Fibroblast of skin of right quadriceps (primary cell): ENCODE measurements at places on chromosomes 5 and 9.

GRCh38 chr5:6766604-6767093, 53.4 kb downstream of the TENT4A start:
- DNase-seq = peak; percentile 61

- peak; percentile 93 for DNase-seq
Observed at GRCh38 chr5:143576711-143577484, 173.4 kb upstream of the NR3C1 start.

GRCh38 chr5:154977409-154977808, 36.1 kb upstream of the KIF4B start:
- DNase-seq = no peak

- DNase-seq = no peak
Observed at GRCh38 chr5:172389578-172390112, 64.7 kb downstream of the SH3PXD2B start.

DNA sequence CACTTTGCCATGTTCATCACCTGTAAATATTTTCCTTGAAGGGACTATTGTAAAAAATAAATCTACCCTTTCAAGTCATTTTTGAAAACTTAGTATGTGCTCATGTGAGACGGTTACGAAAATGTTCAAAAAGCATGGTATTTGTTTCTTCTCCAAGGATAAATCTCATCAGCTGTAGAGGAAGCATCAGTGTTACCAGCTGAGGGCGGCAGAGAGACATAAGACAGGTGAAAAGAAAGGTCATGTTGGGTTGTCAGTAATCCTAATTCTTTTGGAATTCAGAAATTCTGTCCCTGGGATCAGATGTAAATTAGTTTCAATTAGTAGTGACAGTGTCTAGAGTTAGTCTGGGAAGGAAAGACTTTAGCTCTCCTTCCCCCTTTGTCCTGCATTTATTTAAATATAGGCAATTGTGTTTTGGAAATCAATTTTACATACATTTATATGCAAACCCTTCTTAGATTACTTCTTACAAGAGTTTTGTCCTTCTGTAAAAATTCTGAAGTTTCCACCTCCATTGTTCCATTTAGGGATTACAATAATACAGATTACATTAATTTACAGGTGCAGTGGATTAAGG, 791.9 kb upstream of the CDH6 start:
- no peak for DNase-seq

GRCh38 chr5:57117596-57117995, 56.3 kb upstream of the GPBP1 start:
- DNase-seq = no peak

GRCh38 chr9:116905171-116905588, 218.1 kb downstream of the TRIM32 start:
- no peak for DNase-seq

GRCh38 chr5:160092960-160093707, 26.1 kb downstream of the PWWP2A start:
- DNase-seq = no peak

DNA sequence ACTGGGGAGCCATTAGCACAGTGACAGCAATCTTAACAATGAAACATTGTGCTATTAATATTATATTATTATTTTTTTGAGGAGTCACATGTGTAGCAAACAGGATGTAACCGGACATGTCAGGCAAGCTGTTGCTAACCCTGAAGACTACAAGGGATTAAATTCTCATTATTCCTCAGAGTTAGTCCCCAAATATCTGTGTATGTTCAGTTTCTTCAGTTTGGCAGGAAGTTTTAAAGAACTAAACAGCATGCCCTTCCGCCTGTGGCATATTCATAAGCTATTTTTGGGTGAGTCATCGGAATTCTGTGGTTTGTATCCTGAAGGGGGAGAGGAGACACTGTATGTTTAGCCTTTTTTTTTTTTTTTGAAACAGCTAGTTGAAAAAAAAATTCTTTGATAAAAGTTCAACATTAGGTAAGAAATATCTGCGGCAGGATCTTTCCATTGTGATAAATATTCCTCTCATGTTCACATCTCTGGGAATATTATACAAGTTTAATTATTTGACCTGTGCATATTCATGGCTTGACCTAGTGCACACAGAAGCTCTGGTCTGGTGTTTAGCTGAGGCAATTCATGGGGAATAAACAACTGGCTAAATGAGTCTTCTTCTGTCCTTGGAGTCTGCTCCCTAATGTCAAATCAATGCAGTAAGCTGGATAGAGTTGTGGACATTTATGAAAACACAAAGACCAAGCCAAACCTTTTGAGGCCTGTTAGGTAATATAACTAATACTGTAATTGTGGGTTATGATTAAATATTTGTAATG, 202.7 kb upstream of the CDKN2B start:
- DNase-seq = peak; percentile 98

DNA sequence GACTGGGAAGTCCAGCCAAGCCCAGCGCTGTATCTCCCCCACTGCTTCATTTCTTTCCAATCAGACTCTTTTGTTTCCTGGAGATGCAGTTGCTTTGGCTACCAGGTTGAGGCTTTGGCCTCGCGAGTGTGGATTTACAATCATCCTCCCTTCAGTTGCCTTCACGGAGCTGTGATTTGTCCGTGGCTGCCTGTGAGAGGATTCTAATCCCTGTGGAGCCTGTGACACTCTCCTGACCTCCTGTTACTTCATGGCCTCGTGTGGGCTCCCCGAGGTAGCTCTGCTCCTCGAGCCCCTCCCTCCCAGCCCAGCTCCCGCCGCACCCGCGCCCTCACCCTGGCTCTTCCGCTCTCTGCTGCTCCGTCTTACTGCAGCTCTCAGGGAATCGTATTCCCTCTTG, 107.2 kb upstream of the STC2 start:
- no peak for DNase-seq

DNA sequence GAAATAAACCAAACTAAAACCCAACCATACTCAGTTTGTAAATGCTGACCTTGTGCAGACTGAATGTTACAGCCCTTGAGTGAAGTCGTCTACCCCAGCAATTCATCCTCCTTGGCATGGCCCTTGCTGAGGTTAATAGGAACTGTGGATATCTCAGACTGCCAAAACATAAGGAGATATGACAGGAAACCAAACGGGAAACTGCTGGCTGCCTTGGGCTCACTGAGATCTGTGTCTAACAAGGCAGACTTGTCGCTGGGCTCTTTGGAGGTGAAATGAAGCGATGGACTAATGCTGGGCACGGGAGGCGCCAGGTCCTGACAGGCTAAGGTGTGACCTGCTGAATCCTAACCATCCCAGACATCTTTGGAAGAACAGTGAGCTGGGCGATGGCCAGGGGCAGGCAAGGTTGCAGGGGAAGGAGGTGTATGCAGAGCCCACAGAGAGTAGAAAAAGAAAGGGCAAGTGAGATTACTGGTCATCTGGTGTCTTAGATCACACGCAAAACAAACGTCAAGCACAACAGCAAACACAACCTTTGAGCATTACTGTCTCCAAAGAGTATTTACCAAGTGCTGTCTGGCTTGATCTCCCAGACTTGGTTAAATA, 44.6 kb upstream of the ALDH1A1 start:
- no peak for DNase-seq

- DNase-seq = no peak
Observed at GRCh38 chr9:5608298-5609225, 20.3 kb upstream of the RIC1 start.

GRCh38 chr5:17184588-17184987, 32.8 kb upstream of the BASP1 start:
- DNase-seq = peak; percentile 43

DNA sequence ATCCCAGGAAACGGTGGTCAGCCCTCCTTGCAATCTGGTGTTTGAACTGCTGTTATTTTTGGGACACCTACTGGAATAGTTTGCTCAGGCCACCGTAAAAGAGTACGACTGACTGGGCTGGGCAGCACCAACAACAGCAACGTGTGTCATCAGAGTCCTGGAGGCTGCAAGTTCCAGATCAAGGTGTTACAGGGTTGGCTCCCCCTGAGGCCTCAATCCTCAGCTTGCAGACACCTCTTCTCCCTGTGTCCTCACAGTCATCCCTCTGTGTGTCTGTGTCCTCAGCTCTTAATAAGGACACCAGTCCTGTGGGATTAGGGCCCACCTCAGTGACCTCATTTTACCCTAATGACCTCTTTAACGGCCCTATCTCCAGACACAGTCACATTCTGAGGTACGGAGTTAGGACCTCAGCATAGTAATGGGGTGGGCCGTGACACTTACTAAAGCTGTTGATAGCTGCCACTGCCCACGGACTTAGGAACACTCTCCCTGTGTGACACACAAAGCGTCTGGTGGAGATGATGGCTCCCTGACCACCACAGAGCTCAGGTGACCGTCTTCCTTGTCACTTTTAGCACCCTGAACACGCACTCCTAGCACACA, 16.8 kb downstream of the GLT6D1 start:
- no peak for DNase-seq

- DNase-seq = no peak
Observed at GRCh38 chr5:67021521-67021920, 175.1 kb downstream of the CD180 start.

DNA sequence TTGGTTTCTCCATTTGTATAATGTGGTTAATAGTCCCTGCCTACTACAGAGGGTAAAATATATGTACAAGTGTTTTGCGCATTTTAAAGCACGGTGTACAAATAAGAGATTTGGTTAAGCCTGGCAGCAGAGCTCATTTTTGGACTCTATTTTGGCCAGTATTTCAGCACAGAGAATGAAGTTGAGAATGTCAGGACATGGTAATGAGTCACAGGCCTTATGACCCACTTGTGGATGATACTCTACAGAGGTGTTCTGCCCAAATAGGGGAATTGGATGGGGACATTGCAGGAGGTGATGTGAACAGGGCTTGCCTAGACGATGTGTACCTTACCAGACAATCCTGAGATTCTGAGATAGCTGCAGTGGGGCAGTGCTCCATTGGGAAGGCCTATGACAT, 50.6 kb downstream of the MELK start:
- peak; percentile 4 for DNase-seq

GRCh38 chr5:16385516-16386090, 80.0 kb downstream of the ZNF622 start:
- DNase-seq = no peak

DNA sequence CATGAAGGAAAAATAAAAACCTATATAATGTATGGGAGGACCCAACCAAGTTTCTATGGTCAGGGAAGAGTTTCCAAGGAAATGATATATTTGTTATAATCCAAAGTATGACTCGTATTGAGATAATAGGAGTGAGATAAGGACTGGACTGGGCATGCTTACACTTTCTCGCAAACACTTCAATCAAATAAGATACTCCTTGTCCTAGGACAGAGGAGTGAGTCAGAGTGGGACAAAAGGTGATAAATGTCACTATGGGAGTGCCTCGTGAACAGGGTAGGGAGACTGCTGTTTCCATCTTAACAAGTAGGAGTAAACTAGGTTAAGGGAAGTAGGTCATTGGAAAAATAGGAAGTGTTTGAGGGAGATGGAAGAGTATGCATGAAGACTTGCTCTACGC, 47.2 kb downstream of the MACIR start:
- no peak for DNase-seq

GRCh38 chr9:75088646-75089372, 495 bp downstream of the OSTF1 start:
- DNase-seq = peak; percentile 61

DNA sequence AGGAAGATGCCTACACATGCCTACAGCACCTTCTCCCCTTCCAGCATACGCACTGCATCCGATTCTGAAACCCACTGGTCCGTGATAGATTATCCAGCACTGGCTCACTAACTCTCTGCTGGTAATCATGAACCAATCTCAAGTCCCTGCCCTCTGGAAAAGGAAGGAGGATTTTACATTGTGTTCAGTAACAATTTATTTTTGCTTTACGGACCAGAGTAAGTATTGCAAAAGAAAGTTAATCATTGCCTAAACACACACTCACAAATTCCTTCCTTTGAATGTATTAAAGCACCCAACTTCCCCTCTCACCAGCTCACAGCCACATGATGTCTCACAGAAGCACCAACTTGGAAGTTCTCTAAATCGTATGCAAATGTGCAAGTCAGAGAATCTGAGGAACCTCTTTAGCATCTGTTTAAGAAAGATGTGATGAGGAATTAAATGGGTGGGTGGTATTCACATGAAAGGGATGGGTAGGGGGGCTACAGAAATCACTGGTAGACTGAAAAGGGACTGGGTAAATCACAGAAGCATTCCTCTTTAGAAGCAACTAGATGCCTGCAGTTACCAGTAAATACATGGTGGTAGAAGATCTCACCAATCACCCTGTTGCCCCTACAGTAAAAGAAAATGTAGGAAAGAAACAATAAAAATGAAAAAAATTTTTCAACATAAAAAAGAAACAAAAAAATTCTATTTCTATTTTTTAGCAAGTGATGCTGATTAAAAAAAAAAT, 8.4 kb downstream of the GNAQ start:
- DNase-seq = peak; percentile 53

- DNase-seq = peak; percentile 92
Observed at GRCh38 chr9:35844628-35845270, 15.7 kb downstream of the TMEM8B start.

DNA sequence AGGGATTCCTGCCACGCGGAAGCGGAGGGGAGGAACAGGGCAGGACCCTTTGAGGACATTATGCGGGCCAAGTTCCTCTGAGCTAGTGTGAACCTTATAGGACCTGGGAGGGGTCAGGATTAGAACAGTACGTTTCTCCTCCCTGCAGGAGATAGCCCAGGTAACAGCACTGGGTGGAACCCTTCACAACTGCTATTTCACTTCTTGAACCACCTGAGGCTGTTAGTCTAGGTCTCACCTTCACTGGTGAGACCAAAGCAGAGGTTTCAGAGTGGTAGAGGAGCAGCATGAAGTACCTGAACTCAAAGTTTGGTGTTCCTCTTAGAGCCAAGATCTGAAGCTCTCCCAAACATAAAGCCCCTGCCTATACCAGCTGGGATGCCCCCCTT, 832 bp downstream of the EIF4EBP3 start:
- DNase-seq = no peak

DNA sequence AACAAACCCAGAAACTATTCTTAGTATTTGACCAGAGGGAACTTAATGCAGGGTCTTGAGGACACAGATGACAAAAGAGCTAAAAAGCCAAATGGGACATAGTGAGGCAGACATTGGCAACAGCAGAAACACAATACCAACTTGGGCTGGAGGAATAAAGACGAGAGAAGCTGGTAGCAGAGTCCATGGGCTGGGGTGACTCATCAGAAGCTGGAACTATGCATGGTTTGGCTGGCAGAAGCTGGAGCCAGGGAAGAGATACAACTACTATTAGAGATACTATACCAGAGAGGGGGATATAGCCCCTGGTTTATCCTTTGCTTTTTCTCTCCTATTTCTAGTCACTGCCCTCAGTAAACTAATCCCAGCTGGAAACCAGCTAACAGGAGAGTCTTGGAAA, 29.2 kb upstream of the DPYSL3 start:
- DNase-seq = no peak

- peak; percentile 36 for DNase-seq
Observed at GRCh38 chr5:44546286-44546685, 157.1 kb upstream of the FGF10 start.
